ENCODE measurements at places on chromosomes 3 and 15.

- no peak for DNase-seq
Measured at GRCh38 chr15:49991587-49991986, 127.4 kb downstream of the ATP8B4 start.

- no peak for DNase-seq
Measured at GRCh38 chr3:24137958-24138875, 193.1 kb downstream of the NR1D2 start.

- DNase-seq = no peak
Measured at GRCh38 chr15:72307026-72307425, 12.9 kb downstream of the CELF6 start.

DNA sequence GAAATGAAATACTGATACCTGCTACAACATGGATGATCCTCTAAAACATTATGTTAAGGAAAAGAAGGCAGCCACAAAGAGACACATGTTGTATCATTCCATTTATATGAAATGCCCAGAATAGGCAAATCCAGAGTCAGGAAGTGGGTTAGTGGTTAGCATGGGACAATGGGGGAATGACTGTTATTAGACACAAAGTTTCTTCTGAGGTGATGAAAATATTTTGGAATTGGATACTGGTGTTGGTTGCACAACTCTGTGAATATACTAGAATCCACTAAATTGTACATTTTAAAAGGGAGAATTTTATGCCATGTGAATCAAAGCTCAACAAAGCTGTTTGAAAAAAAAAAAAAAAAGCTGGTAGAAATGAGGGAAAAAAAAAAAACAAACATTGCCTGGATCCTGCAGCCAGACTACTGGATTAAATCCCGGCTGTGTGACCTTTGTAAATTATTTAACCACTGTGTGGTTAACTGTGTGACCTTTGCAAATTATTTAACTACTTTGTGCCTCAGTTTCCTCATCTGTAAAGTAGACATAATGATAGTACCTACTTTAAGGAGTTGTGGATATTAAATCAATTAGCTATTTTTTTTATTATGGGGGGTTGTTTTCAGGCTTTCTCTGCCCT is 75.6 kb upstream of the PRICKLE2 start:
- no peak for DNase-seq

DNA sequence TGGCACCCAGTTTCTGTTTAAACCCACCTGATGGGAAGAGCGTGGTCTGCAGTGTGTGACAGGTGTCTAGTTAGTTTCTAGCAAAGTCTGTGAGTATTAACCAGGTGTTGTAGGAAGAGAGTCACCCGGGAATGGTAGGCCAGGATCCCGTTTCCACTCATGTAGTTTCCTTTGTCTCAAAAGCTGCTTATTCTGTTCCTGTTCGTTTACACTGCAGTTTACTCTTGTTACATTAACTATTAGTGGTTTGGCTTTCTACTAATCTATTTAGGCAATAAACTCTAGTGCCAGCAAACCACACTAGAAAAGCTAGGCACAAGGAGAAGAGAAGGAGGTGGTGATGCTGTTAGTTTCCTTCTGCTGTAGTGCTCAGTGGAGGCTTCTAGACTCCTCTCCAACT is 32.7 kb downstream of the WDR76 start:
- DNase-seq = no peak

Data from hematopoietic multipotent progenitor cell treated with erythropoietin and hydrocortisone succinate and interleukin-3 and kit ligand, for 8 days (in vitro differentiated cells).